Amniotic stem cell (primary cell): ENCODE measurements at places on chromosomes 4 and X.
A peak's percentile ranks its signal among the peaks of the same experiment; 100 is the strongest.

DNA sequence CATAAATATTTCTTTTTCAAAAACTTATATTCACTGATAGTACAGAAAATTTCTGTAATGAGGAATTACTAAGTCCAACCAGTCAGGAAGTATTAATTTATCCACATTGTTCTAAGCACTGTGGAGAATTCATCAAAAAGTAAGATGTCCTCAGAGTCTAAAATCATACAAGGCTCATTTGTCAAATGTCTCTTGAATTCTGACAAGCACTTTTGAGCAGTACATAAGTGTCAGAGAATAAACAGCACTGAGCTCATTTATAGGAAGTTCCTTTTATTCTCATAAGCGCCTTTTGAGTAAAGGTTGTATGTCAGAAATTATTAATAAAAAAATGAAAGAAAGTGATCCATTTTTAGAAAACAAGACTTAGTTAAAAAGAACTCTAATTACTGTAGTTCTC is 523.2 kb upstream of the EPHA5 start:
- DNase-seq, result no peak

DNA sequence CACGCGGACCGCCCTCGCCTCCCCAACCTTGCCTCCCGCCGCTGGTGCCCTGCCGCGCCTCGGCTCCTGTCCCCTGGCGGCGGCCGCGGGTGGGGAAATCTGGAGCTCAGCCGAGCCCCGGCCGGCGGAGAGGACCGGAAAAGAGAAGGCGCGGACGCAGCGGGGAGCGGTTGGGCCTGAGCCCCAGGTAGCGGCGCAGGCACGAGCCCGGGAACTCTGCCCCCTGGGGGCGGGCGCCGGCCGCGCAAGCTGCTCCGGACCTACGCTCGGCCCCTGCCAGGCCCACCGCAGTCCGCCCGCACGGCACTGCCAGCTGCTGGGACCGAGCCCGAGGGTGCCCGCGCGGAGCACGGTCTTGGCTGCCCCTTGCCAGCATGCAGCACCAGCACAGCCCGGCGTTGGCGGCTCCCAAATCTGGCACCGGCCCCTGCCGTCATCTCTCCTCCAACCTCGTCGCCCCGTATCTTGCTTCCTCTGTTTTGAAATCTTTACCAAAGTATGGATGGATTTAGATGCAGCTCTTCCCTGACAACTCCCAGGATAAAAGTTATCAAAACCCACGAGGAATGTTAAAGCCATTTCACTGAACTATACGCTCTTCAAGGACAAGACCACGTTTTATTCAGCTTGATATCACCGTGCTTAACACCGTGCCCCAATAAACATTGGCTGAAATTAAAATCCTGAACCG is at the start of gene PRSS12:
PRSS12 (minus strand) TSS at position 161 of the 691 bp plus-strand sequence. CDS start 283 bp downstream, outside the sequence.
- DNase-seq, result peak; percentile 56

GRCh38 chr4:1996866-1997611 is 11.7 kb downstream of the NELFA start:
- DNase-seq, result no peak

GRCh38 chr4:73539386-73539785 is 57.8 kb downstream of the AFM start:
- DNase-seq, result no peak

DNA sequence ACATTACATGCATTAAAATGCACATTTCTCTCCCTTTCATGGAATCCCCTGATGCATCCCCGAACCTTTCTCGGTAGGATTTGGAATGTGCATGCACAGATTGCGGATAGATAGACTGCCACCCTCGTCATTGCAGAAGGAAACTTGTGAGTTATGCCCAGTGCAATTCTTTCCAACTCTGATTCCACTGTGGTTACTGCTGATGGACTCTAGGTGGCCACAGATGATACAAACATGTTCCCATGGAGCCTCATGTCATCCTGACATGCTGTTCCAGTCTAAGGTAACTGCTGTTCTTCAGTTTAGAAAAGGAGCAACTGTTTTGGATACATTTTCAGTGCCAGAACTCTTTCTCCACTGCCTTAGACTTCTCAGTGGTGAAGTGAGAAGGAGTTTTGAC is 9.1 kb upstream of the VCX3B start:
- no peak for DNase-seq

- no peak for DNase-seq
These were observed 1522.9 kb downstream of the PCDH18 start for GRCh38 chr4:136009258-136009832.

- DNase-seq, result no peak
These were observed 158.1 kb downstream of the FHIP1A start for GRCh38 chr4:151567056-151567455.

GRCh38 chr4:81466841-81467671 is 4.7 kb downstream of the RASGEF1B start:
- peak; percentile 33 for DNase-seq

DNA sequence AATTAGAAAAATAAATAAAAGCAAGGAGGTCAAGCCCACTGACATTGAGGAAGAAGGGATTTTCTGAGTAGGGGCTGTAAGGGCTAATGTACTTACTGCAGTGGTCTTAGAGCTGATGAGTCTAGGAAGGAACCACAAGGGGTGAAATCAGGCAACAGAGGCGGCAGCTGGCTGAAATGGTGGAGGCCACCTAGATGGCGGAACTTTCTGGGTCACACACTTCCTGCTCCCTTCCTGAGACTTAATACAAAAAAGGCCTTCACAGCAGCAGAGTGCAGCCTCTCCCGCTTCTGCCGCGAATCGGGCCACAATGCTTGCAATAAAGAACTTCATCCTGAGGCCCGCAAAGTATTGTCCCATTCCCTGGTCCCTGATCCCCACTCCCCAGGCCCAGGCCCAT is 15.4 kb downstream of the SNX12 start:
- no peak for DNase-seq

DNA sequence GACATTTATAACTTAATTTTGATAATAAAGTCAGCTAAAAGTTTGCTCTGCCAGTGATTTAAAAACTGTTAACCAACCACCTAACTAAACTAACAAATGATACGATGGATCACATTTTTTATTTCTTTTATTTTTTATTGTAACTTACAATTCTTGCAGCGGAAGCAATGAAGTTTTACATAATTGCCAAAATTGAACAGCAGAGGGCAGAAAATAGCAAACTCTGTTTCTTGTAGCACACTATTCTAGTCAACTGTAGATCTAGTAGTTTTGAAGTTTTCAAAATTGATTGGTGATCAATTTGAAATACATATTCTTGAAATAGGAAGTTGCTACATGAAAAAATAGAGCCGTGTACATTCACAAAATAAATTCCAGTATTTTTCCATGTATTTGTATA is 2.8 kb upstream of the GRIA2 start:
- DNase-seq, result no peak

- DNase-seq, result no peak
These were observed 665 bp downstream of the TRPC5OS start for GRCh38 chrX:111876646-111877045.

DNA sequence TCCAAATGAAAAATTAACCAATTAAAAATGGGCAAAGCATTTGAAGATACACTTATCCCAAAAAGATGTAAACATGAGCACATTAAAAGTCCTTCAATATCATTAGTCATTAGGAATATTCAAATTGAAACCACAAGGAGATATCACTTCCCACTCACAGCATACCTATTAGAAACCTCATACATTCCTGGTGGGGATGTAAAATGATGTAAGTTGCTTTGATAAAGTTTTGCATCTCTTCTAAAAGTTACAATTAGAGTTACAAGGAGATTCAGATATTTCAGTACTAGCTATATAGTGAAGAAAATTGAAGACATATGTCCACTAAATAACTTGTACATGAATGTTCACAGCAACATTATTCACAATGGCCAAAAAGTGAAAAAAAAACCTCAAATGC is 1109.3 kb upstream of the LCORL start:
- DNase-seq, result no peak

- DNase-seq, result no peak
These were observed 106.8 kb downstream of the FAM9B start for GRCh38 chrX:8927066-8927635.

GRCh38 chrX:24979081-24979480 is 36.7 kb downstream of the ARX start:
- DNase-seq, result no peak

- DNase-seq, result no peak
These were observed 248.9 kb downstream of the SCFD2 start for GRCh38 chr4:53116954-53117353.

DNA sequence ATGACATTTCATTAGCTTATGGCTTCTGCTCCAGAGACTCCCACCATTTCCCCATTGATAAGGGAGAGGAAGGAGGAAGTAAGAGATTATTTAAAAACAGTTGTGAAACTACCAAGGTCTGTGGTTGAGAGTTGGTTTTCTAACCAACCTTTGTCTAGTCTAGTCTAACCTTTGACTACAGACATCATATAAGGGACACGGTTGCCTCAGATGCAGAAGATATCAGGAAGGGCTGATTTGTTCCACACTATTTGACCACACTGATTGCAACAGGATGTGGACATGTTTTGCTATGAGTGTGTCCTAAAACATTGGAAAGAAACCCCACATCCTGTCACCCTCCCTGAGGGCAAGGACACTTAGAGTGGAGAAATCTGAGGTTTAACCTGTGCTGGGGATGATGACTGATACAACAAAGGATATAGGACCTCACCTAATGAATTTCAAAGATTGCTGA is 53.0 kb downstream of the COQ2 start:
- no peak for DNase-seq

DNA sequence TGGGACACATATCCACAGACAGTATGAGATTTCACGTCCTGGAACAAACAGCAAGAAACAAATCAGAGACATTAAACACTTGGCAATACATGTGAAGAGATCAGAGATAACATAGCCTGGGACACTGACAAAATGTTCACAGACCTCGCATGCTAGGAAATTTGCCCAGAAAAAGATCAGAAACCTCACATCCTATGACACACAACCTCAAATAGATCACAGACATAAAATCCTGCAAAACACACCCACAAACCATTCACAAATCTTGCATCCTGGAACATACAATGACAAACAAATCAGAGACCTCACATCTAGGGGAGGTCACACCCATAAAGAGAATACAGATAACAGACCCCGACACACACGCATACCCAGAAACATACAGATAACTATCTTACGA is 18.0 kb downstream of the SUV39H1 start:
- no peak for DNase-seq

DNA sequence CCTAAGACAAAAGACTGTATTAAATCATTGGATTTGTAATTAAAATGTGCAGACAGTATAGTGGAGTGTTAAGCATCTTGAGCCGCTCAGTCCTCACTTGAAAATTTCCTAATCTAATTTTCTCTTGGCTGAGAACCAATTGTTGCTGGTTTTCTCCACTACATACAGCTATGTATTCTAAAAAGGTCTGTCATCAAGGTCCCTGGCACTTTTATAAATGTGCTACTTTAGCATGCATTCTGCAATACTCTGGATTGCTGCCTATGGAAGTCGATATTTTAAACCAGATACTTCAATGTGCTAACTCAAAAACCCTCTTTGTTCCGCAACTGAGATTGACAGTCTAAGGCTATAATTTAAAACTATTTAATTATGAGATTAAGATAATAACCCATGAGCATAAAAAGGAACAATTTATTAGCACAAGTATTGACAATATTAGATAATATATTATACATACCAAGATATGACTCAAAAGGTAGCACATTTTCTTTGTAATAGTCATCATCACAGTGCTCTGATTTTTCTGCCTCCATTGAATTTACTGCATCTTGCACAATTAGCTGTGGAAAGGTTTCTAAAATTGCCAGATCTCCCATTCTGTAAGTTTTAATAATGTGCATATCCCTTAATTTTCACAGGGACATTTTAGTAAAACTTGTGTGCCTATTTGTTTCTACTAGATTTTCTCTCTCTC is 815.1 kb downstream of the ADGRL3 start:
- no peak for DNase-seq

GRCh38 chr4:169160825-169161224 is 109.9 kb downstream of the SH3RF1 start:
- DNase-seq, result no peak

DNA sequence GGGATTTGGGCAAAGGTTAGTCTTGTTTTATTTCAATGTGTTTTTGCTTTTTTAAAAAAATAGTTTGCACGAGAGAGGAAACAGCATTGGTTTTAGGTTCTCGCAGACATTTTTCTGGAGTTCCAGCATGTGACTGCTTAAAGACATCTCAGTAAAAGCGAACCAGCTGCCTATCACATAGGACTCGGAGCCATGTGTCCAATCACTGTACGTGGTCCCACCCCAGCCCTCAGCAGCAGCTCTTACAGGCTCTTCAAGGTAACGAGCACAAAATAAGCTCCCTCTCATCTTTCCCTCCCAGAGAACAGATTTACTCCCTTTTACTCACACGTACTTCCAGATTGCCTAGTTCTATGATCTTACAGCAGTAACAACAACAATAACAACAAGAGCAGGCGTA is 68.7 kb downstream of the MCF2 start:
- no peak for DNase-seq

- DNase-seq, result no peak
These were observed 52.2 kb downstream of the AFM start for GRCh38 chr4:73533515-73534422.

- no peak for DNase-seq
These were observed 56.6 kb downstream of the TMEM131L start for GRCh38 chr4:153522802-153523094.

GRCh38 chr4:123632693-123633030 is 236.1 kb downstream of the SPRY1 start:
- no peak for DNase-seq

GRCh38 chr4:187714957-187715356 is 280.6 kb upstream of the ZFP42 start:
- no peak for DNase-seq

GRCh38 chrX:155841232-155841631 is 39.9 kb upstream of the VAMP7 start:
- DNase-seq, result no peak

DNA sequence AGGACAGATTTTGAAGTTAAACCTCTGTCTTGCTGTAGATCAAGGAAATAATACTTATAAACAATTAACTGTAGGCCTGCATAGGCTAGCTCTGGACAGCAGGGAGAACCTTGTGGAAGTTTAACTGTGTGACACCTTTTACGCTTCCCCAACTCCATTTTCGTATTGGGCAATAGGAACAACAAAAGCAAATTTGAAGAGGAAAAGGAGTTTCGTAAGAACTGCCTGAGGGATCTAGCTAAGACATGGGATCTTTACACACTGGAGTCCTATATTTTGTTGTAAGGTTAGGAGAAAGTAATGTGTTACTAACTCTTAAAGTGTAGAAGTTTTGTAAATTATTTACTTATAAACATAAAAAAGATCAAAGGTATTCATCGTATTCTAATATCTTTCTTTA is 324.9 kb upstream of the CASK start:
- no peak for DNase-seq
